ENCODE measurements at places on chromosomes 4 and X.

GRCh38 chr4:6380746-6381410 lies 91.5 kb downstream of the PPP2R2C start:
- no peak for DNase-seq

GRCh38 chrX:112851161-112851779 lies 10.6 kb upstream of the AMOT start:
- no peak for DNase-seq

GRCh38 chr4:173573725-173574124 lies 43.7 kb upstream of the HAND2 start:
- DNase-seq, result no peak

- no peak for DNase-seq
Measured at GRCh38 chr4:82839624-82840023, 41.0 kb upstream of the SCD5 start.

GRCh38 chrX:26670521-26670920 lies 454.6 kb downstream of the MAGEB5 start:
- no peak for DNase-seq

GRCh38 chr4:178462710-178463109 lies 1020.5 kb upstream of the AGA start:
- DNase-seq, result no peak

- no peak for DNase-seq
Measured at GRCh38 chr4:785332-786073, 40.4 kb downstream of the CPLX1 start.

DNA sequence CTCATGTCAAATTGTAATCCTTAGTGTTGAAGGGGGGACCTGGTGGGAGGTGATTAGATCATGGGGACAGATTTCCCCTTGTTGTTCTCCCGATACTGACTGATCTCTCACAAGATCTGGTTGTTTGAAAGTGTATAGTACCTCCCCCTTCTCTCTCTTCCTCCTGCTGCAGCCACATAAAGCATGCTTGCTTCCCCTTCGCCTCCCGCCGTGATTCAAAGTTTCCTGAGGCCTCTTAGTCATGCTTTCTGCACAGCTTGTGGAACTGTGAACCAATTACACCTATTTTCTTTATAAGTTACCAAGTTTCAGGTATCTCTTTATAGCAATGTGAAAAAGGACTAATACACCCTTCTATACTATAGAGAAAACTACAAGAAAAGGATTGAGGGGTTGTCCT lies 1170.5 kb upstream of the AGA start:
- DNase-seq, result no peak

DNA sequence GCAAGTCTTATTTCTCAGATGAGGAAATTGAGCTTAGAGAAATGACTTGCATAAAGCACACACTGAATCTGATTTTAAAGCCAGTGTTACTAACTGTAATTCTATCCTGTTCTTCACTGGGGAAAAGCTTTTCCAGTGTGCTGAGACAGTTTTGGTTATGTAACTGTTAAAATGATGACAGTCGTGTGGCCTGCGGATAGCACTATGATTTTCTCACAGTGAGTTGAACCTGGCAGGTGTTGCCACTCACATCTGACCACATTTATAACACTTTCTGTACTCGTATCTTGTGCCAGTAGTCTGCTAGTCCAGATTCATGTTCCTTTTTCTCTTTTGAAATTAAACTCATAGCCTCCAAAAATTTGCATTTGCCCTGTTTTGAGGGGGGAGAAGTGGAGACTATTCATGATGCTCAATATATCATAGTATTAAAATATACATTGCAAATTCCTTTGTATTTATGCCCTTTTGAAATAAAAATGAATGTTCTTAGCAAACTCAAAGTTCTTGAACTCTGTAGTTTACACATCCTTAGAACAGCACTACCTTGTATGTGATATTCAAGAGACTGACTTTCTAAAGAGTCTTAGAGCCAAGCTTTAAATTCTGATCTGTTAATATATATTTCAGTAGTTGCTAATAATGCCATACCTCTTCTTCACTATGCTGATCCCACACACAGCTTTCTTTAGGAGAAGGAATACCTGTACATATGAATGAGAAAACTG lies 132.3 kb downstream of the PDLIM5 start:
- DNase-seq, result no peak

GRCh38 chrX:4710618-4711433 lies 997.4 kb upstream of the PRKX start:
- no peak for DNase-seq

GRCh38 chr4:14925471-14925870 lies 76.8 kb upstream of the CPEB2 start:
- DNase-seq, result no peak

GRCh38 chr4:182137343-182137742 lies 105.9 kb upstream of the TENM3 start:
- no peak for DNase-seq

DNA sequence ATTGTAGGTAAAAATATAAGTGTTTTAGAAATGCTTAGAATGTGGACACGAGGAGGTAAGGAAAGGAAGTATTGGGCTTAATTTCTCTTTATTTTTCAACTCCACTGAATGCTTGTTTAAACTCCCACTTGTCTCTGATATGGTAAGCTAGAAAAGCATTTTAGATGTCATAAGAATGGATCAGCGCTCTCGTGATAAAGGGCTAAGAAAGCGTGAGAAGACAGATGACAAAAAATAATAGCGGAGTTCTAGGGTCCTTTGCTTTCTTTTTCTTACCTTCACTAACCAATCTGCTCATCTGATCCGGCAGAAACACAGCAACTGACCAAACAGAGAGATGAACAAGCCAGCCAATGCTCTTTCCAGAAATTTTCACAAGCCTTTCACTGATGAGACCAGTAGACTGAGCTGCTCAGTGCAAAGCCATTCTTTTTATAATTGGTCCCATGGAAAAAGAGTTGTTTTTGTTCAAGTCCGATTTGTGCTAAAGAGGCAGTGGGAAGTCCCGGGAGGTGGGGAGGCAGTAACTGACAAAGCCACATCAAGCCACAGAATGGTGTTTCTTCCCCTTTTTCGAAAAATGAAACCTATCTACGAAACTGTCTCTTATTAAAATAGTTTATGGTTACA lies at the start of gene TASL:
TSS of gene TASL (minus strand) at position 405 of the 630 bp plus-strand sequence. CDS start 17,411 bp downstream, outside the sequence.
- no peak for DNase-seq

- no peak for DNase-seq
Measured at GRCh38 chr4:178026999-178027398, 584.8 kb upstream of the AGA start.

DNA sequence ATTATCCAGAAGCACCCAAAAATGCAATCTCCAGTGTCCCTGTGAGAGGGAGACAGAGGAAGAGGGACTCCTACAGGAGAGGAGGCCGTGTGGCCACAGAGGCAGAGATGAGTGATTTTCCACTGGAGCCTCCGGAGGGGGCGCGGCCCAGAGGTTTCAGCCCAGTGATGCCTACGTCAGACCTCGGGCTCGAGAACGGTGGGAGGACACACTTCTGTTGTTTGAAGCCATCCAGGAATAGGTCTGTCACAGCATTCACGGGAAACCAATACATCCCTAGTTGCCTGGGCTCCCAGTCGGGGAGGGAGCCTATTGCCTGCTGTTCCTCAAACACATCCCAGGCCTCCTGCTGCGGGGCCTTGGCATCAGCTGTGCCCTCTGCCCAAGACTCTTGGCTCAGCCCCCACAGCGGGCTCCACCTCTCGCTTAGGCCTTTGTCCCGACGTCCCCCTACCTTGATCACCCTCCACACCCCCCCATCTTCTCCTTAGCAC lies 39.2 kb upstream of the HMX1 start:
- DNase-seq, result peak; percentile 7

- no peak for DNase-seq
Measured at GRCh38 chr4:146032234-146032860, 93.7 kb upstream of the ZNF827 start.

DNA sequence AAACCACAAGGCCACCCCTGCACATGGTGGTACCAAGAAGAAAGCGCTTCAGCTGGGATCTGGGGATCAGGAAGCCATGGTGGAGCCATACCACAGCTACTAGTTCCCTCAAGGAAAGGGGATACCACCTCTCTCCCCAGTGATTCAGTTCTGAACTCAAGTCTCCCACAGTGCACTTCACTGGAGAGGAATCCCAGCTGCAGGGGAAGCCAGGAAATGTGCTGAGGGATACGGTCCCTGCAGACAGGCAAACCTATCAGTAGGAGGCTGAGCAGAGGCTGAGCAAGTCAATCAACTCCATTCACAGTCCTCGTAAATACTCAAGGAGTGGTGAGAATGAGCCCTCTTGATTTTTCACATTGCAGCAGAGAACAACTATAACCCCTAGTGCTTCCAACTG lies 11.0 kb downstream of the TMEM192 start:
- no peak for DNase-seq

DNA sequence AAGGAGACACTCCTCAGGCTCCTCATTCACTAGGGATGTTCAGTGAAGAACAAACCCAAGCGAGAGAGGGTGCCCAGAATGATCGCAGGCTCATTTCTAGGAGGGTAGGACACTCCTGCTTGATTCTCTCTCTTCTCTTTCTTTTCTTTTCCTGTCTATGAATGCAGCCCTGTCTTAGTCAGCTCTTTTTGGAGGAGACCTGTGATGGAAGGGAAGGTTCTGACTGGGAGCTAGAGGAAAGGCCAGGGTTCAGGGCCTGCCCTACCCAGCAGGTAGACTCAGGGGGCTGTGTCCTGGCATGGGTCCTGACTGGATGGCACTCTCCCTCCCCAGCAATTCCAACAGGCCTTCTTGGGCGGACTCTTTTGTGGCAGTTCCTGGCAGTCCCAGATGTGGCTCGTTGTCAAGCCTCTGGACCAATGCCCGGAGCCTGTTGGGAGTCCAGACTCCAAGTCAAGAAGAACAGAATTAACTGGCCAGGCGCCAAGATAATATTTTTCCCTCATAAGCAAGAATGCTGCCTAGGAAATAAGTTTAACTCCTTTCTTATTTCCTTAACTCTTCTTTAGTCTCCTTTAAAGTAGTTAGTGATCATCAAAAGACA lies 139.4 kb upstream of the SCML1 start:
- peak; percentile 70 for DNase-seq

DNA sequence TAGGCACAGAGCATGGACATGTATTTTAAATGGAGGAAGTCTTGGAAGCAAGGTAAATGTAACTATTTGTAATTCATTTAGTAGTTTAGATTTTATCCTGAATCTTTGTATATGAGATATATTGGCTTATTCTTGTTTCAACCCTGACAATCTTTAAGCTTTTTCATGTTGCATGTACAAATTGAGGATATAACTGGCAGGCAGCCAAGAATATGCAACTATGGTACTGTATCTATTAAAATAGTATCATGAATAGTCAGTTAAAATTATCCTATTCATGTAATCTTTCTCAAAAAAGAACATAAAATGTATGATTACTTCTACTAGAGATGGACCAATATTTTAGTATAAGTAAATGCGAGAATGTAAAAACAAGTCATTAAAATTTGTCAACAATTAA lies 1141.5 kb downstream of the PCDH18 start:
- DNase-seq, result no peak

GRCh38 chr4:16083241-16084191 lies at the start of gene PROM1:
Gene PROM1 (minus strand): TSS chr4:16084023. CDS start chr4:16075906, 8,117 bp downstream.
- DNase-seq, result no peak

- DNase-seq, result no peak
Measured at GRCh38 chr4:85772470-85772869, 297.5 kb downstream of the ARHGAP24 start.

DNA sequence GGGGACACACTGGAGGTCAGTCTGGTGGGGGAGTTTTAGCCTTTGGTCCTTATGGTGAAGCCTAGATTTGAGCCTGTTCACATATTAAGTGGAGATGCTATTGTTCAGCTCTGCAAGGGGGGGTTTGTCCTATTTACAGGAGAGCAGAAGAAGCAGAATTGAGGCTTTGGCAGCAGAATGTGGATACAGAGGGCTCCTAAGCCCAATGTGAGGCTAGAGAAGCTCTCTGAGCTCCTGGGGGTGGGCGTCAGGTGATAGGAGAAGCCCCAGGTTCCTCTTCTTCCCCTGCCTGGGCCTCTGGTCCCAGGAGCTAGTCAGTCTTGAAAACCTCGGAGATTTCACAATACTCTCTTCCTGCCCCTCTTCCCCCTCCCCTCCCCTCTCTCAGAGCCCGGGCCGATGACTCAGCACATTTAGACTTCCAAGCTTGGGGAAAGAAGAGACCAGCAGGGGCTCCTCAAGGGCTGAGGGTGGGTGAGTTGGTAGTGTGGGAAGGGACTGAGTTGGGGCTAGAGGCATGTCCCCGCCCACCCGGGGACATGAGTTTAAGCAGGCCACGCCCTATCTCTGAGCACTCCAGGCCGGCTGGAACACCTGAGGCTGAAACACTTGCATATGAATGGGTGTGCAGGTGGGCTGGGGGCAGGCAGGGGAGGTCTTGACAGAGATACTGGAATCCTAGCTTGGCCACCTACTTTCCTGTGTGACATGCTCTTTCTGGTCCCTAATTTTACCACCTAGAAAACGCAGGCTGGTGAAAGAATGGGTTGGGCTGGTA lies 3.4 kb downstream of the TFE3 start:
- peak; percentile 89 for DNase-seq

- DNase-seq, result no peak
Measured at GRCh38 chr4:100823993-100824323, 306.1 kb upstream of the EMCN start.

DNA sequence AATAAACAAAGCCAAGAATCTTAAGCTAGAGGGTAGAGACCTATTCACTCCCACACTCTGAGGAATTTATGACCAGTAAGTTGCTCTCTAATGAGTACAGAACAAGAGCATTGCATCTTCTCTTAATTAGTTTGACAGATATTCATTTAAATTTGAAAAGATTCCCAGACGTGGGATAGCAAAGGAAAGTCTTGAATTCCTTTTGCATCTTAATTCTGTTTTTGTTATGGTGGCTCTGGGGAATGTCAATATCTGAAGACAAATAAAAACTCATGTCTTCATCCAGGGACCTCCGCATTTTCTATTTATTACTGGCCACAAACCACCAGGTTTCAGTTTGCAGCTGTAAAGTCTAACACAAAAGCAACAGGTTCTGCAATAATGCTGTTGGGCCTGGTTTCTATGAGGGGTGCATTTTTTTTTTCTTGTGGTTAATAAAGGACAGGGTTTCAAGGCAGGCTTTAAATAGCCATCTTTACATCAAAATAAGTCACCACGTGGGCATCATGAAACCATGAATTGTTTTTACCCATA lies 172.3 kb downstream of the SHROOM3 start:
- DNase-seq, result no peak

GRCh38 chr4:88619971-88620370 lies 27.7 kb downstream of the HERC3 start:
- no peak for DNase-seq

DNA sequence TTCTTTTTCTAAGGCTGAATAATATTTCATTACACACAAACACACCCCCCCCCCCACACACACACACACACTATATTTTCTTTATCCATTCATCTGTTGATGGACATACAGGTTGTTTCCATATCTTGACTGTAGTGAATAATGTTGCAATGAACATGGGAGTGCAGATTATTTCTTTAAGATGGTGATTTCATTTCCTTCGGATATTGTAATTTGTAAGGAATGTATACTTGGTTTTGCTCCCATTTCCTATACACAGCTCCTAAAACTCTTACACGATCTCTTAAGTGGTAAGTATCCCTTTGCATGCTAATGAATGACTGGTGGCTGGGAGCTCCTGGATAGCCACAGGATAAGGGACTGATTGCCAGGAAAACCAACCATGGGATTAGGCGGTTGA lies 14.7 kb upstream of the RBMXL3 start:
- DNase-seq, result no peak
